ENCODE measurements at places on chromosomes 1 and 21. TPM values are rescaled to one million over a fixed set of nuclear protein-coding genes. Genes with fewer than 3 reads are reported as not detected.

The TSHB gene
- not detected for total RNA-seq

- no peak for DNase-seq
These were observed 28.2 kb downstream of the BATF3 start for GRCh38 chr1:212671342-212672031.

The DENND1B gene
- total RNA-seq = 3.2 TPM

The PAQR6 gene
- total RNA-seq = 0.38 TPM

DNA sequence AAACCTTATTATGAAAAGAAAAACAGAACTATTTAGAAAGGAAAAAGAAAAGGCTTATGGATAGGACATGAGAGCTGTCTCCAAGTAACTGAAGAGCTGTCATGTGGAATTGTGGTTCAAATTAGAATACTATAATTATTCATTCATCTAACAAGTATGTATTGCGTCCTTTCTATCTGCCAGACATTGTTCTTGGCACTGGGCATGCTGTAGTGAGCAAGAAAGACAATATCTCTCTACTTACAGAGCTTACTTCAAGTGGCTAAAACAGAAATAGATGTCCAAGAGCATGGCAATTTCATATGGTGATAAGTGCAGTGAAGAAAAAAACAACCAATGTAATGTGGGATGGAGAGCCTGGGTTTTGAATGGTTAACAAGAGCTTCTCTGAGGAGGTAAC, 413.0 kb downstream of the DPYD start:
- no peak for DNase-seq

The EFNA1 gene
- total RNA-seq = 132 TPM
